ENCODE measurements at places on chromosomes 2 and 18.

DNA sequence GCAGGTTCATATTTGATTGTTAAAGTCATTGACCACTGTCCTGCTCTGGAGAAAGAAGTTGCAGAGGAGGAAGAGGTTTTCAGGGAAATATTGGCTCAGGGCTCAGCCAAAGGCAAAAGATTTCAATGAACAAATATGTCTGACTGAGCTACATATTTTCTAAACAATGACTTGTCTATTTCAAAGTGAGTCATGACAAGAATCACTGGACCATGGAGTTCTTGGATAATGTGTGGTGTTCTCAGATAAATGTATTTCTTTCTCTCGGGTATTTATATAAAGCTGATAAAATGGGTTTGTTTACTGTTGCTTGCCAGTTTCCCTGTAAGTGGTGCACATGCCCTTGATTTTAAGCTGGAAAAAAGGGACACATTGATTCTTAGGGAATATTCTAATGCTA is 34.3 kb upstream of the RMP24 start:
- DNase-seq: no peak

- no peak for DNase-seq
Measured at GRCh38 chr2:134470561-134471168, 216.8 kb downstream of the MGAT5 start.

- DNase-seq: no peak
Measured at GRCh38 chr2:134594399-134594798, 124.4 kb downstream of the TMEM163 start.

GRCh38 chr18:48022531-48023329 is 92.3 kb upstream of the SMAD2 start:
- DNase-seq: no peak

DNA sequence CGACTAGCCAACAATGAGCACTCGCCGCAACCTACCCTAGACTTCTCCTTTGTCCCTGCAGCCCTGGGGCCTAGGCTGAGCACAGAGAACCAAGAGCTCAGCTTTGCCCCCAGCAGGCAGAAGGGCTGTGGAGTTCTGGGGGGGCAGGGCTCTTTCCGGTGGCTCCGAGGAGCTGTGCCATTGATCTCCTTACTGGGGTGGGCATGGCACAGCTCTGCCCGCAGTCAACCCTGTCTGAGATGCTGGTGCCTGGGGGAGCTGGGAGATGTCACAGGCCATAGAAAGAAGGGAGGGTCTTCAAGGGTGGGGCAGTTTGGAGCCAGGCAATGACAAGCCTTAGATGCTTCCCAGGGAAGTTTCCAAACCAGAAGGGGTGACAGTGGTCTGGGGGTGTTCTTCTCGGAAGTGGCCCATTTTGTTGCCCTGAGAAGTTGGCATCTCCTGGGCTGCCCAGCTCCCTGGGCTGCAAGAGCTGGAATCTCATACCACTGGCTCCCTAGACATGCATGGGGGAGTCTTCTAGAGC is 14.1 kb upstream of the GPR55 start:
- no peak for DNase-seq

- no peak for DNase-seq
Measured at GRCh38 chr2:176136374-176137251, 7.1 kb downstream of the HOXD8 start.

DNA sequence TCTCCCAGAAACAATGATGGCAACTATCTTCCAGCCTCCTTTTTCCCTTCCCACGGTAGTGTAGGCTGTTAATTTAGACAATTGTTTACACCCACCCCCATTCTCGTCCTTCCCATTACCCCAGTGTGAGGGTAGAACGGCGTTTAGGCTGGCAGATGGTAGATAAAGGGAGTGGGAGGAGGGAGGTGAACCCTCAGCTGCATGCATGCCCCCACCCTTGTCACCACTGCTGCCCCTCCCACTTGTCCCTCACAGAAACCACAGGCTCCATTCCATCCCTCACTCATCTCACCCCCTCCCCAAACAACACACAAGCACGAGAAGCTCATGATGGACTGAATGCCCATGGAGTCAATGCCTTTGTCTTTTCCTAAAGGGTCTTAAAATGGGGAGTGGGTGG is 107.9 kb upstream of the PARD3B start:
- no peak for DNase-seq

GRCh38 chr2:30530346-30530745 is 83.3 kb downstream of the LCLAT1 start:
- no peak for DNase-seq

GRCh38 chr18:28854964-28855363 is 678.0 kb upstream of the CDH2 start:
- DNase-seq: no peak

DNA sequence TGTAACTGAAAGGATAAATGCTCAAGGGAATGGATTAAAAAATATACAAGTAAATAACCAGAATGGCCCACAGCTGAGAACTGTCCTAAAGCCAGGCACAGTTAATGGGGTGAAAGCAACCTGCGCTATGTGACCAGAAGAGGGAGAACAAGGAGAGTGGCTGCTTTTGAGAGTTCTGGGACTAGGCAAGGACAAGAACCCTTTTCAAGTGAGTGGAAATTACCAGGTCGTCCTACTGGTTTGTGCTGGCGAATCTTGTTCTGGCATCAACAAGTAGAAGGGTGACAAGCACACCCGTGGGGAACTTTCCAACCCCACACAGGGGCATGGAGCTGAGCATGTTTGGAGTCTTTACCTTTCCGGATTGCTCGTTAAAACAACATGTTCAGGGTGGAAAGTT is 82.8 kb downstream of the TMEM17 start:
- no peak for DNase-seq

DNA sequence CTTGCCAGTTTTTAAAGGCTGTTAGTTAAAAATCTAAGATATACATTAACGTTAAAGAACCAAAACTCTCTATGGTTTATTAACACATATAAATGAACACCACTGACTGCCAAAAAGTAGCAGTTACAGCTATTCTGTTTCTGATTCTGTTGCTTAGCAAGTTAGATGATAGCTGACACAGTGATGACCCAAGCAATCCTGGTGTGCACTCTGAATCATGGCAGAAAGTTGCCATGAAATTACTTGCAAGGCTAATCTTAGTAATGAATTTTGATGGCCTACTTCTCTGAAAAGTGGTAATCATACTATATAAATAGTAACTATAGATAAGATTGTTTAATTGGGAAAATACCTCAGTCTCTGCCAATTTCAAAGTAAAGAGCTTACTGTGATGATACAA is 57.7 kb downstream of the ROCK2 start:
- DNase-seq: no peak

DNA sequence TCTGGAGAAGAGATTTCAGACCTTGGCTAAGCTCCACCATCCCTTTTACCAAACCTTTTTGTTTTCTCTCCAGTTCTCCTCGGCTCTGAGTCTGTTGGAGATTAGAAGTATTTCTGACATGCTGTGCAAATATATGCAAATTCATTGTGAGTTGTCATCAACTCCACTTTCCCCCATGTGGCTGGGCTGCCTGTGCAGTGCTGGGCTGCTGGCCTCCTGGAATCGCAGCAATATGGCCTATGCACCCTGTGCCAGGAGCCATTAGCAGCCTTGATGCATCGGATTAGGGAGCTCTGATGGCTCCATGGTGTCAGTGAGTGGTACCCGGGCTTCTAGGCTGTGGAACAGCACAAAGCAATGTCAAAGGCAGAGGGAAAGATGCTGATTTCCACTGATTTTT is 80.0 kb downstream of the GPR39 start:
- DNase-seq: no peak

- DNase-seq: no peak
Measured at GRCh38 chr18:6731222-6731596, 1.7 kb downstream of the ARHGAP28 start.

DNA sequence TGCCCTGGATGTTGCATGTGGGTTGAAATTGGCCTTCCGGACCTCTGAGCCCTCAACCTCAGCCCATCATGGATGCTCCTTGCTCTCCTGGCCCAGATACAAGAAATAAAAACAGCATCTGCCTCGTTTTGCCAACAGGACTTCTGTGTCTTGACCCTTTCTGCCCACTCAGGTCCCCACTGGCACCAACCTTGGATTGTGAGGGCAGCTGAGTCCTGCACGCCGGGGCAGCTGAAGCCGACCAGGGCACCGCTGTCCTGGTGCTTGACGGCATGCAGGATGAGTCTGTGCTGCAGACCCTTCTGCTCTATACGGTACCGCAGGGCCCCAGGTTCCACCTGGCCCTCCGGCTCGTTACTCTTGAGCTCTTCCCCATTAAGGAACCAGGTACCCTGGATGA is 4.7 kb downstream of the OBSL1 start:
- DNase-seq: no peak

GRCh38 chr2:26924731-26925099 is 45.7 kb upstream of the MAPRE3 start:
- DNase-seq: no peak

DNA sequence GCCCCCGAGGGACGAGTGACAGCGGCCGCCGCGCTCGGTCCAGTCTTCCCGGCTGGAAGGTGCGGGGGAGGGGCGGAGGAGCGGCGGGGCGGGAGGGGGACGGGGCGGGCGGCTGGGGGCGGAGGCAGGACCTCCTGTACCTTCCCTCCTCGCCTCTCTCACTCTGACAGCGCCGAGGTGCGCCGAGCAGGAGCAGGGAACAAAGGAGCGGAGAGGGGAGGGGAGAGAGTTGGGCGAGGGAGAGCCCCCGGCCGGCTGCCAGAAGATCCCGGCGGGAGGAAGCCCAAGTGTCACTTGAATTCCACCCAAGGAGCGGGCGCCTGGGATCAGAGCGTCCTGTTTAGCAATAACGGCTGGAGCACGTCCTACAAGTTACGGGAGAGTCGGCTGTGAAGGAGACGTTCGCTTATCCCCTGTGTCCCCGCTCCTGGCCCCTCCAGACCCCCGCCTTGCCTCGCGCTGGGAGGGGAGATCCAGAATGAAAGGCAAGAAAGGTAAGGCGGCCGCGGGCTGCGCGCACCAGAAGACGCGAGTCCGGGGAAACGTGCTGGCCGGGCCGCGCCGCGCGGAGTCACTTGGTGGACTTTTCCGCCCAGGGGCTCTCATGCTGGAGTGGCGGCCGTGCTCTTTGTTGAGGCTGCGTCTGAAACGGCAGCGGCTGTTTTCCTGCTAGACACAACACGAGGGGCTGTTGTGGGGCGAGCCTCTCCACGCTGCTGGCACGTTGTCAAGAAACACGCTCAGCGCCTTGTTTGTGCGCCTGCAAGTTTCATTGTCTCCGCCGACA is at the start of gene TGIF1:
Gene TGIF1, plus strand, starts transcription at position 161 of the 787 bp plus-strand sequence. Its CDS starts 318 bp downstream, at position 479.
- DNase-seq: peak; percentile 41

DNA sequence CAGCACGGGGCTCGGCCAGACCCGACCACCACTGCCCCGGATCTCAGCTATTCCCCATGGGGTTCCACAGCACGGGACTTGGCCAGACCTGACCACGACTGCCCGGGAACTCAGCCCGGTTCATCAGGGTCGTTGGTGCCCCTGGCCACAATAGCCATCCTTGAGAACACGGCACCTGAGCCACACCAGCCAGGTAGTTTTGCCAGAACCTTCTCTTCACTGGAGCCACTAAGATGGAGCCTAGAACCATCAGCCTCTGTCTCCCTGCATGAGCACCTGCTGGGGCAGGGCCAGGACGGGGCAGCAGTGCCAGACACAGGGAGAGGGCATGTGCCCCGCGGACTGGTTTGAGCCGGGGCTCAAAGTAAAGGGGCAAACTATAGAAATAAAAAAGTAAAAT is 11.4 kb upstream of the KCNG2 start:
- no peak for DNase-seq

DNA sequence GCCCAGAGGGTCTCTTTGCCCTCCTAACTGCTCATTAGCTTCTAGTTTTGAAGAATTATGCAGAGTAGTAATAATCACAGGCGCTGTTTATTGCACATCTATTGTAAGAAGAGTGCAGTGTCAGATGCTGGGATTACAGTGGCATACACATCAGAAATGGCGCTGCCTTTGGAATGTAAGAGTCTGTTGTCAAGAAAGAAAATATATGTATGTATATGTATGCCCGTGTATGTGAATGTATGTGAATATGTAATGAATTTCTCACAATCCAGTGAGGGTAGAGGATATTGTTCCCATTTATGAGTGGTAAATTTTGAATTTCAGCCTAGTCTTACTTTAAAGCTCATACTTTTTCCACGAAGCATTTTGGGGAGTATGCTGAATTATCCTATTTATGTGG is 127.5 kb downstream of the PARD3B start:
- DNase-seq: no peak

DNA sequence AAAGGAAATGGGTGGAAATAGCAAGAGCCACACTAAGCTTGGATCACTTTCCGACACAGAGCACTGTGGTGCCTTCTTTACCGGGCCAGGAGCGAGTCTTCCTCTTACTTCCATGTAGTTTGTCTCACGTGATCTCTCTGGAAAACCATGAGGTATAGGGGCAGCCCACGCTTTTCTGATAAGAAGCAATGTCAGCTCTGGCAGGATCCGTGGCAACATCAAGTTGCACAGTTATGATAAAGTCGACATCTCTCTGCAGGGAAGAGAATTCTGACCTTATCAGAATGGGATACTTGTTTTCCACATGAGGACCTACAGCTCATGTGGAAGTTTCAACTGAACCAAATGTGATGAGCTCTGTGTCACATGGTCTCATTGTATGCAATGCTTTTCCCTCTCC is 29.5 kb downstream of the MSGN1 start:
- DNase-seq: no peak

DNA sequence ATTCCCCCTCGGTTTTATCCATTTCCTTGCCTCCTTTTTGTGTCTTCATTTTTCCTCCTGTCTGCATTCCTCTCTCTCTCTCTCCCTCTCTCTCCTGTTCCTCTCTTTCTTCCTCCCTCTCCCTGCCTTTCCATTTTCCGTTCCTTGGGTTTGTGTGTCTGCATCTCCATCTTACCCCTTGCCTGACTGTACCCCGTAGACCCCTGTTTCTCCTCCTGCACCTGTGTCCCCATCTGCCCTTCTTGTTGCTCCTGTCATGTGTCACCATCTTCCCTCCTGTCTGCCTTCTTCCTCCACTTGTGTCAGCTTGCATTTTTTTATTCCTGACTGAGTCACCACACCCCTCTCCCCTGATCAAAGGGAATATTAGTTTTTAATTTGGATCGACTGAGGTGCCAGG is 1.8 kb downstream of the CDK5R2 start:
- DNase-seq: no peak

DNA sequence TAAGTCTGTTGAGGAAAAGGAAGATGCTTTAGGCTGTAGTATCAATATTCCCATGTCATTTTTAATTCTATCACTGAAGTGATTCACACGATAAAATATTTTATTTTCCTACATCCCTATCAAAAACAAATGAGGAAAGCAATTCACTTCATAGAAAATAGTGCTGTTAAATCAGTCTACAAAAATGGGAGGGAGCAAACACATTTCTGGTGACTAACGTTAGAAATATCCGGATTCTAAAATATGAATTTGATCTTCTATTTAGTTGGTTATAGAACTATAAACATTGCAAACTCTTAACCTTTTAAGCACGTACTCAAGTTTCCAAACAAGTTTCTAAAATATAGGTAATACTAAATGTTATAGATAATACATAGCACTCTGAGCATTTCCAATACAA is 20.8 kb downstream of the ATF2 start:
- DNase-seq: no peak

GRCh38 chr18:22550861-22551260 is 133.1 kb upstream of the CTAGE1 start:
- DNase-seq: no peak

DNA sequence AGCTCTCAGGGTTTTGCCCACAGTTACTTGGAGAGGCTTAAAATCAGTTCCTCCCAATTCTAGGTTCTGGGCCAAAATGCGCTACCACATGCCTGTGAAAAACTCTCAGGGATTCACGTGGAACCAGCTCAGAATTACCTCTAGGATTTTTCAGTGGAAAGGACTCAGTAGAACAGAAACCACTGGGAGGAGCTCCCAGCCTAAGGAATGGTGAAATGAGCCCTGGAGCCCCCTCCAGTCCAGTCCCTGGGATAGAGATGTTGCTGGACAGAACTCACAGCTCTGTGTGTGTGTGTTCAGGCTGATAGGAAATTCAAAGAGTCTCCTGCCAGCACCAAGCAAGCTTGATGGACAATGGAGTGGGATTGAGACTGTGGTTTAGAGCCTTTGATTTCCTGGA is 21.1 kb upstream of the SLC9A4 start:
- no peak for DNase-seq
